ENCODE measurements at places on chromosomes 13 and 19.
A peak's percentile ranks its signal among the peaks of the same experiment; 100 is the strongest.

DNA sequence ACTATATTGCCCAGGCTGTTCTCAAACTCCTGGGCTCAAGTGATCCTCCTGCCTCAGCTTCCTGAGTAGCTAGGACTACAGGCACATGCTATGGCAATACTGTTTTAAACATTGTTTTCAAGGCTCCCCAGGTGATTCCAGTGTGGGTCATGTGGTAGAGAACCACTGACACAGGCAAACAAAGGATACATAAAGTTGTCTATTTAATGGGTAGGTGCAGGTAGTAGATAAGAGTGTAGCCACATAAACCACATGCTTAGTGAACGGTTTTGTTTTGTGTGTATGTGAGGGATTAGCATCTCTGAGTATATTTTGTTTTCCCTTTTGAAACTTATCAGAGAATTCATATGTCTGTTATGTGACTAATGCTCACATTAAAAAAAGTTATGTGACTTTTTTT lies 36.7 kb downstream of the USPL1 start:
- DNase-seq = no peak

DNA sequence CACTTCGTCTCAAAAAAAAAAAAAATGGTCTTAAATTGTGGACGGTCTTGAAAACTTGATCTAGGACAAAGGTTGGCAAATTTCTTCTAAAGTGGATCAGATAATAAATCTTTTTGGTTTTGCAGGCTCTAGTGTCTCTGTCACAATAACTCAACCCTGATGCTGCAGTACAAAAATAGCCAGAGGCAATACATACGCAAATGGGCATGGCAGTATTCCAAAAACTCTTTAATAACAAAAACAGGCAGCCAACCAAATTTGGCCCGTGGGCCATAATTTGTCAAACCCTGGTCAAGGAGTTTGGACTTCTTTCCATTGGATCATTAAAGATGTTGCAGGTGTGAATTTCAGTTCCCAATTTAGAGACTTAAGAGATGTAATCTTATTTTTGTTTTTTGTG lies 93.5 kb upstream of the MRI1 start:
- DNase-seq = no peak

DNA sequence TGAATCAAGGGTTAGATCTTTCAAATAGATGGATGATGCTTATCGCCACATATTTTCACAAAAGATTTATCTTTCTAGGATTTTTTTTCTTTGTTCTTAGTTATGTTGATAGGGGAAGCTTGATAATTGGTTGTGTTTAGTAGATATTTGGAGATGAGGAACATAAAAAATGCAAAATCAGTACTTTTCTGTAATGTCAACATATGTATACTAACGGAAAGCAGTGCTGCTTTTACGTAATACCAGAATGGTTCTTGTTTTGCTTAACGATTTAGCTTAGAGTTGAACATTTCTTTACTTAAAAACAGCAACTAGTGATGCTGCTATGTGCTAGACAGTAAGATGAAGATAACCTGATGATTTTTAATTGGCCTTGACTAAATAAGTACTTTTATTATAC lies 3.0 kb downstream of the ZMYM2 start:
- no peak for DNase-seq

- no peak for DNase-seq
Observed at GRCh38 chr13:53112522-53112921, 83.9 kb downstream of the OLFM4 start.

DNA sequence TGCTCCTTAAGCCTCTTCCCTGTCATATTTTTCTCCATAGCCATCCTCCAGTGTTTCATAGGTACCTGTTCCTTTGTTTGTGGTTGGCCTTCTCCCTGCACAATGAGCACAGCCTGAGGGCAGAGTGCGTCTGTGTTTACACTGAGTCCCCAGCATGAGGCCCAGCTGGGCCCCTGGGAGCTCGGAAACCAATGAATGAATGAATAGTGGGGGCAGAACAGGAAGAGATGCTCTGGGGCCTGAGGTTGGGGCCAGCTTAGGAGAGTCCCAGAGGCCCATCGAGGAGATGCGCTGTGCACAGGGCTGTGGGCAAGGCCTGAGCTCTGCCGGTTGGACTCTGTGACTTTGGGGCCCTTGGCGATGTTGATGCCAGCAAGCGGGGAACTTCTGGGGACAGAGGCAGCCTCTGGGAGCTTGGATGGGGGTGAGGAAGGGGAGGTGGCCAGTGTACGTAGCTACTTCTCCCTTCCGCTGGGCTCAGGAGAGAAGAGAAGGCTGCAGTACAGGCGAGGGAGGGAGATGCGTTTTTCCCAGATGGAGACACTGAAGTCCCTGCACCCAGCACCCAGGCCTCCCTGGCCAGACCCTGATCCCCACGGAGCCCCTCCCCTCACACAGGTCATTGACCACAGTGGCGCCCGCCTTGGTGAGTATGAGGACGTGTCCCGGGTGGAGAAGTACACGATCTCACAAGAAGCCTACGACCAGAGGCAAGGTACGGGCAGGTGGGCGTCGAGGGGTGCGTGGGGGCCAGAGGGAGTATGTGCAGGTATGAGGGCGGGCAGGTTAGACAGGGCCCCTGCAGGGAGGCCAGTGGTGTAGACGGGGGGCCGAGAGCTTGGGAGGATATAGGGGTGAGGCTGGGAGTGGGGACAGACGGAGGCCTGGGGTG lies 5.1 kb downstream of the TBCB start:
- no peak for DNase-seq

DNA sequence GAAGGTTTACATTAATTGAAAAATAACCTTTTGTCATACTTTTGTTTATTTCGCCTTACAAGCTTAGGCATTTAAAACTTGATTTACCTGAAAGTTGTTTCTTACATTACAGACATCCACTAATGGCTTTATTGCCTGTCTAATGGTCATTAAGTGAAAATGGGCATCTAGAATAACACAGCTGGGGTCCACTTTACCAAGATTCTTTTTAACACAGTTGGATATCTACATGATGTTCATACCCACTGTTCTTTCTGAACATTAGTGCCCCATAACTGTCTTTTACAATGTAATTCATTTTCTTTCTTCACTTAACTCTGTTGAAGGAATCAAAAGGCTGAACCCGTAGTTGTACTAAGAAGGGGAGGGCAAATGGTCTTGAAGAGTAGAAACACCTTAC lies 19.8 kb upstream of the KLHL1 start:
- DNase-seq = no peak

GRCh38 chr13:91802957-91803356 lies 404.5 kb downstream of the GPC5 start:
- DNase-seq = no peak

- no peak for DNase-seq
Observed at GRCh38 chr13:72508392-72508791, 219.0 kb downstream of the MZT1 start.

DNA sequence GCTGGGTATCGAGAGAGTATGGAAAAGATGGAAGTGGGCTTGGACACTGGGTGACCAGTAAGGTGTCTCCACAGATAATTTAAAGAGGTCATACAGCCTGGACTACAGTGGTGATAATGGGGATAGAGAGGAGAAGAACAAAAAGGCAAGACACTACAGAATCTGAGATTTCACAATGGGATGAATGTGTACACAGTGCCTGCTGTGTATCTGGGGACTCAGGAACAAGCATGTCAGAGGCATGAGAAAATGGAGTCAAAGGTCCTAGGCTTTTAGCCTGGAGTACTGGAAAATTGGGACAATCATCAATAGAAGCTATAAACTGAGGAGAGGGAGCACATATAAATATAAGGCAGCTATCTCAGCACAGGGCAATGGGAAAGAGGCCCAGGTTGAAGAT lies 69.4 kb downstream of the TSC22D1 start:
- no peak for DNase-seq

DNA sequence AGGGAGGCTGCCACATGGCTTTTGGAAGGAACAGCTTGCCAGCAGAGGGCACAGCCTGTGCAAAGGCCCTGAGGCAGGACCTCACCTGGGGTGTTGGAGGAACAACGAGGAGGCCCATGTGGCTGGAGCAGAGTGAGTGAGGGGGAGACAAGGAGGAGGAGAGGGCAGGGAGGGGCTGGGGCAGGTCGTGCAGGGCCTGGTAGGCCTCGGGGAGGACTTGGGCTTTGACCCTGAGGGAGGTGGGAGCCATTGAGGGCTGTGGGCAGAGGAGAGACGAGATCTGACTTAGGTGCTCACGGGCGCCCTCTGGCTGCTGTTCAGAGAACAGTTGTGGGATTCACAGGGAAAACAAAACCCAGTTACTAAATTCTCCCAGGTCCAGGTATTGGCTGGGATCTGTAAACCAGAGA lies 25.2 kb downstream of the ZNRF4 start:
- no peak for DNase-seq

GRCh38 chr13:46181840-46182490 lies at the start of gene LCP1:
TSS of gene LCP1 (minus strand) at chr13:46182177. CDS start at chr13:46159662, 22,515 bp downstream.
- no peak for DNase-seq

- DNase-seq = no peak
Observed at GRCh38 chr19:17348700-17349099, 11.3 kb downstream of the GTPBP3 start.

DNA sequence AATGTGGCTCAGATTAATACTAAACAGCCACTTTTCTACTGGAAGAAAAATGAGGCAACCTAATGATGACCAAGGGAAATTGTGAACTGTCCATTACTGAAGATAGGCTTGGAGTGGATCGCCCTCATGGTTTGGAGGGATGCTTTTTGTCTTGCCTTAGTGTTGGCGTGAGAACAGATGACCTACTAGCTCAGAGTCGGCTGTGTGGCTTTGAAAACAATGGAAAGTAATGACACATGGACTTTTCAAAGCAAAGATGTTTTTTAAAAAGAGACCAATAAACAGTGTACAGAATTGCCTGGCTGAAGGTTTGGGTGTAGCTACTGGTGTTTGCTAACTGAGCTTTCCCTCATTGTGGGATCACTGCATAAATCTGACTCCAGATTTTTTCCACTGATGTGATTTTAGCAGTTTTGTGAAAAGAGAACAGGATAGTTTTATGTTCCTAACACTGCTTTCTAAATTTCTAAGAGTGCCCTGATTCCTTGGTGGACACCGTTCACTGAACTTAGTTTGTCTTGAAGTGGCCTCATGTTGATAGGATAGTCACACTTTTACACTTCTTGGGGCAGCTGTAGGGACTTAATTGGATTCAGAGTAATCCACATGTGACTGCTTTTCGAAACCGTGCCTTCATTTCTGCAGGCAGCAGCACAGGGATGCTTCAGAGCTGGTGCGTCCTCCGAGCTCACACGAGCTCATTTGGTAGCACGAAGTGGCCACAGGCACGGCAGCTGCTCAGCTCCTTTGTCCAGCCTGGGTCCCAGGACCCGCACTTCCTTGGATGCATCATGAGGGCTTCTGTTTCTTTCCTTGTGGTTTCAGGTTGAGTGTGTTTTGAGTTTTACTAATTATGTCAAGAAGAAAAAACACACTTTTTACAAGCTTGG lies 4.3 kb downstream of the CEBPG start:
- DNase-seq = no peak

- no peak for DNase-seq
Observed at GRCh38 chr13:77928909-77929308, 10.3 kb upstream of the EDNRB start.

DNA sequence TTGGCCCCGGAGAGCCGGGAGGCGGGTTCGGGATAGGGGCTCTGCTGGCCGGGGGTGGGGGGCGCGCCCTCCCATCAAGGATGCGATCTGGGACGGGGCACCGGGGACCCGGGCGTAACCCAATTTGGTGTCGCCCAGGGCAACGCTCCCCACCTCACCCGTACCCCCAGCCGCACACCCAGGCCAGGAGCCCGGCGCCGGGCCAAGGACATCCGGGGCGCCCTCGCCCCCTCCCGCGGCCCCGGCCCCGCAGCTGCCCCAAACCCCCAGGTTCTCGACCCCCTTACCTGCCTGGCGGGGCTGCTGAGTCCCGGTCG lies 525 bp downstream of the SHANK1 start:
- DNase-seq = no peak

GRCh38 chr13:97574926-97575325 lies 141.0 kb downstream of the RAP2A start:
- no peak for DNase-seq

DNA sequence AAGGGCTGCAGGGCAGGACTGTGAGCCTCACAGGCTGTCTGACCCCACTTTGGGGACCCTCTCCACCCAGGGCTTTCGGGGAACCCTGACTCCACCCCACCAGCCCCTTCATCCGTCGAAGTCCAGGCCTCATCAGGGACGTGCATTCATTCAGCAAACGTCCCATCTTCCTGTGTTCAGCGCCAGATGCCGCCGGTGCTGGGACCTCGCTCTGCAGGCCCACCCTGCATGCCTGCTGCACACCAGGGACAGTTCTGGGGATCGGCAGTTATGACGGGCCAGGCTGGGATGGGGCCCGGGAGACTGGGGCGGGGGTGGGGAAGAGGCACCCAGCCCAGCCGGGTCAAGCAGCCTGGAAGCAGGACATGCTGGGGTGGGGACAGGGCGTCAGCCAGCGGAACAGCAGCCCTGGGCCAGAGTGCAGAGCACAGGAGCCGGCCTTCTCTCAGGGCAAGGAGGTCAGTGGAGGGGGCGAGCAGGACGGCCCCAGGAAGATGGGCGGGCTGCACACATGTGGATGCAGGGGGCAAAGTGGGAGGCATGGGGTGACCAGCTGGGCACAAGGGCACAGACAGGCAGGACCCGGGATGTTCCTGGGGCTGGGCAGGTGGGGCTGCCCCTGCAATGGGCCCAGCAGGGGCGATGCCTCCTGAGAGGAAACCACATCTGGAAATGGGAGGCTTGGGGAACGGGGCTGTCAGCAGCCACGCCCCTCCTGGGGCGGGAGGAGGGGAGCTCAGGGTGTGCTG lies 5.1 kb downstream of the GAMT start:
- no peak for DNase-seq

DNA sequence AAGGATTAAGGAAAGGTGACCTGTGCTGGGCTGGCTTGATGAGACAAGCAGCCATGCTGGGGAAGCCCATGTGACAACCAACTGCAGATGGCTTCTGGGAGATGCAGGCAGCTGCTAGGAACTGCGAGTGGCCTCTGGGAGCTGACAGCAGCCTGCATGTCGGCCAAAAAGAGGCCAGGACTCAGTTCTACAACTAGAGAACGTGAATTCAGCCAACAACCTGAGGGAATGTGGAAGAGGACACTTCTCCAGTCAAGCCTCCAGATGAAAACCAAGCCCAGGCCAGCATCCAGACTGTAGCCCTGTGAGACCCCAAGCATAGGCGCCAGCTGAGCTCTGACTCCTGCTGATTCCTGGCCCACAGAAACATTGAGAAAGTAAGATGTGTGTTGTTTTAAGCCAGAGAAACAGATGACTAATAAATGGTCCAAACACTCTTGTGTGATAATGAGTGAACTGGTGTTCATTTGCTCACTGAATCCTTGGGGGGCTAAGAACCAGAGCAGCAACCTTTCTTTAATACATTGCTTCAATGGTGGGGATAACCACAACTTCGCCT lies 45.0 kb downstream of the SLC7A1 start:
- no peak for DNase-seq

- peak; percentile 13 for DNase-seq
Observed at GRCh38 chr13:102400675-102401145, 1.1 kb downstream of the FGF14 start.

- DNase-seq = no peak
Observed at GRCh38 chr19:6887316-6887715, at the start of gene ADGRE1. TSS of gene ADGRE1 (plus strand) at chr19:6887579. CDS start at chr19:6887609, 30 bp downstream.

- DNase-seq = no peak
Observed at GRCh38 chr19:50495020-50495531, 15.9 kb downstream of the JOSD2 start.

- DNase-seq = no peak
Observed at GRCh38 chr13:37791699-37792098, 77.9 kb downstream of the TRPC4 start.

Measured in hippocampal formation (tissue), 2 donors.